ENCODE measurements at places on chromosomes 12 and 14.
A peak's percentile ranks its signal among the peaks of the same experiment; 100 is the strongest.

DNA sequence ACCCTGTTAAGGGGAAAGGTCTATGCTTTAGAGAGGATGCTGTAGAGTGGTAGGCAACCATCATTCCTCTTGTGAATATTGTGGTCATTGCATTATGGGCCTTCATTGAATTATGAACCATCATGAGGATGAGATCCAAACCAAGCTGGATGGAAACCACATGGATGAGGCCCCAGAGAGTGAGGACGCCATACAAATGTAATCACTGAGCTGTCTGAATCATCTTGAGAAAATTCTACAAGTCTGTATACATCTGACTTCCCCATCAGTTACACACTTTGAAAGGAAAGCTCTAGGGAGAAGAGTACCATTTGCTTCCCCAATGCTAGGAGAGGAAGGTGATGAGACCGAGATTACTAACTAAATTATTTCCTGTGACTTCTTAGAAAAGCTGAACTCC lies 172.9 kb downstream of the CACNA1C start:
- no peak for DNase-seq

DNA sequence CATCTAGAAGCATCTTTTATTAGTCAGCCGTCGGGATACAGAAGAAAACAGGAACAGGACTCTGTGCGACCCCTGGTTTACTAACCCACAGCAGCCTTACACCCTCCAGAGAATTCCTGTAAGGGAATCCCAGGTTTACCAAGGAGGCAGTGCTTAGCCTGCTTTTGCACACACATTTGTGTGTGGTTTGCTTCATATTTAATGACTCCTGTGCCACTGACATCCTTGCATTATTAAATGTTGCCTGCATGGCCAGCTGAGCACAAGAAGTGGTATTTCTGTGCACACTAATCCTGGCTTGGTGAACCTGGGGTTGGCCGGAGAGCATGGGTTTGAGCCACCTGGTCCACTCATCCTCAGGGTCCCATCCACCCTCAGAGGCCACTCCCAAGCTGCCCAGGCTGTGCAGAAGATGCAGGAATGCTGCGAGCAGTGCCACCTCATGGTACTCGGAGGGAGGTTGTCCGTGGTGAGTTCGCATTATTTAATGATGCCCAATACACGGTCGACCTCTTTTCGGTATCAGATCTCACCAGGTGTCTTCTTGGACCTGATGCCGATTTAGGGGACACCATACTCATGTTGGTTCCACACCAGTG lies 152.4 kb upstream of the RTL1 start:
- DNase-seq = no peak

DNA sequence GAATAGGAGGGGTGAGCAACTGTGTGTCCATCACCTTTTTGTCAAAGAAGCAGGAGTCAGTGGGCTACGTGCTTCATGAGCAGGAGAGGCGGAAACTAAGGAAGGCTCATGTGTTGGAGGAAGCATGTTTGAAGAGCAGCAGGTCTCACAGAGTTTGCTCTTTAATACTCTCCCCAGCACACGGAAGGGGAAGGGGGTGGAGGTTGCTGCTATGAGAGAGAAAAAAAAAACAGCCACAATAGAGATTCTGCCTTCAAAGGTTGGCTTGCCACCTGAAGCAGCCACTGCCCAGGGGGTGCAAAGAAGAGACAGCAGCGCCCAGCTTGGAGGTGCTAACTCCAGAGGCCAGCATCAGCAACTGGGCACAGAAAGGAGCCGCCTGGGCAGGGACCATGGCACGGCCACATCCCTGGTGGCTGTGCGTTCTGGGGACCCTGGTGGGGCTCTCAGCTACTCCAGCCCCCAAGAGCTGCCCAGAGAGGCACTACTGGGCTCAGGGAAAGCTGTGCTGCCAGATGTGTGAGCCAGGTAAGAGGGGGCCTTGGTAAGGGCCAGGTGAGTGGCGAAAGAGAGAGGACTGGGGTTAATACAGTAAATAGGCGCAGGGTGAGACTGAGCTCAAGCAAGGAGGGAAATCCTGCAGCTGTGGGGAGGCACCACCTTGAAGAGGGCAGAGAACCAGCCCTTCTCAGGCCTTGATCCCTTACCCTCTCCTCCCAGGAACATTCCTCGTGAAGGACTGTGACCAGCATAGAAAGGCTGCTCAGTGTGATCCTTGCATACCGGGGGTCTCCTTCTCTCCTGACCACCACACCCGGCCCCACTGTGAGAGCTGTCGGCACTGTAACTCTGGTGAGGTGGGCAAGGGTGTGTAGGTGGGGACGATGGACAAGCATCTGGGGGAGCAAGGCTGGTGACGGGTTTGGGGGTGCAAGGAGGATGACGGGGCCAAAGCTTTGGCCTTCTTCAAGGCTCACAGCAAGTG lies at the start of gene CD27:
Gene CD27, plus strand, starts transcription at position 252 of the 985 bp plus-strand sequence. Its CDS starts 141 bp downstream, at position 393.
- DNase-seq = no peak

DNA sequence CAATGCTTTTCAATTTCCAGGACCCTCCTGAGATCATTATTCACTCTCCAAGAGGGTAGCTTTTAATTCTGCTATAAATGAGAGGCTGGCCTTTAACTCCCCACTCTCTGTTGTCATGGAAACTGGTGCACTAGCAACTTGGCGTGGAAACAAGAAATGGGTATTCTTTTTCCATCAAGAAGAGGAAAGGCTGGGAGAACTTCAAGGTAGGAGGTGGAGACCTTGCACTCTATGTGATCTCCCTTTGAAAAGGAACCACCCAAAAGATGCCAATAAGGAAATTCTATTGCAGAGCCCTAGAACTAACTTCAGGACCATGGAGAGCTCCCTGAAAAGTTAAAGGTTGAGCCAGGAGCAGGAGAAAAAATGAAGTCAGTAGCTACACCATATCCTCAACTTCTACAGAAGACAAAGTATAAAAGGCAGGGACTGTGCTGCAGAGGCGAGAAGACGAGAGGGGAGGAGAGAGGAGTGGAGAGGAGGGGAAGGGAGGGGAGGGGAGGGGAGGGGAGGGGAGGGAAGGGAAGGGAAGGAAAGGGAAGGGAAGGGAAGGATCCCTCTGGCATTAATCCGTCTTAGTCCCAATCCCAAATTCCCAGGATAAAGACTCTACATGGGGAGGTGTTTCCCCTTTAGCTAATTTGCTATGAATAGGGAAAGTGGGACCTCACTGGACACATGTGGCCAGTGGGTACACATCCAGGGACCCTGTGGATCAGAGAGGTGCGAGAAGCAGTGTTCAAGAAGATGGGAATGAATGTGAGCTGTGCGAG lies 46.7 kb upstream of the FICD start:
- DNase-seq = no peak

GRCh38 chr14:51614707-51615106 lies 37.0 kb upstream of the FRMD6 start:
- DNase-seq = no peak

DNA sequence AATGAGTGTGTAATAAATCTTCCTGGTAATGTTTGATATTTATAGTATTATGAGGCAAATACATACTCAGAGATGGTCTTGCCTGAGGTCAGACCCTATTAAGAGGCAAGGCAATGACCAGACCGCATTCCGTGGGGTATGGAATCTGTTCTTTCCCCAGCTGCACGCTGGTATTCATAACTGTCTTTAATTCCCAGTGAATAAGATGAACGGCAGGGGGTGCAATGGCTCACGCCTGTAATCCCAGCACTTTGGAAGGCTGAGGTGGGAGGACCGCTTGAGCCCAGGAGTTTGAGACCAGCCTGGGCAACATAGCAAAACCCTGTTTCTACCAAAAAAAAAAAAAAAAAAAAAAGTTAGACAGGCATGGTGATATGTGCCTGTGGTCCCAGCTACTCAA lies 44.6 kb downstream of the ERO1A start:
- no peak for DNase-seq

DNA sequence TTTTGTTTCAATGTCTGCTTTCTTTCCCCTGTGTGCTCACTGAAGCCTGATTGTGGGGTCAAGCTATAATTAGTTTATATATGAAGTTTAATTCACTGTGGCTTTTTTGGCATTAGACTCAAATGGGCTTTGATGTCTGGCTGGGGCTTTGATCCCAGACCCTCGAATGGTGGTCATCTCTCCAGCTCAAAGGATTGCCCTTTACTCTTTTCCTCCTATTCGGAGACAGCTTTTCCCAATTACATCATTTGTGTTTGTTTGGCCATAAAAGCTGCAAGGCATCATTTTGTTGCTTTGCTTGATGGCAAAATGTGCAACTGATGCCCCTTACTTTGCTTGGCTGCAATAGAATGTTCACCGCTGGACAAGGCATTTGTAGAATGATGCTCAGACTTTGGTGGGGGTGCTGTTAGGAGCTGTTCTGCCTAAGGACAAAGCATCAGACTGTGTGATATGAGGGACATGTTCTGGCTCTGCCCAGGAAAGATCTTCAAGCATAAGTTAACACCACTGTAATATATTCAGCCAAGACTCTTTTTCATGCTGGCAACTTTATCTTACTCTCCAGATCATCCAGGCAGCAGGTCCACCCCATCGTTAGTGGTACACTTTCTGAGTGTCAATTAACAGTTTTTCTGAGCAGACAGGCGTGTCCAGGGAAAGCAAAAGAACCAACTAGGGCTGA lies 3.2 kb upstream of the DACT1 start:
- DNase-seq = no peak

GRCh38 chr12:50086148-50086547 lies 1.0 kb downstream of the SMARCD1 start:
- DNase-seq = no peak

GRCh38 chr12:64083285-64084210 lies 138.5 kb downstream of the KICS2 start:
- DNase-seq = no peak

- peak; percentile 19 for DNase-seq
Measured at GRCh38 chr14:23829736-23830471, 123.7 kb upstream of the DHRS4 start.

DNA sequence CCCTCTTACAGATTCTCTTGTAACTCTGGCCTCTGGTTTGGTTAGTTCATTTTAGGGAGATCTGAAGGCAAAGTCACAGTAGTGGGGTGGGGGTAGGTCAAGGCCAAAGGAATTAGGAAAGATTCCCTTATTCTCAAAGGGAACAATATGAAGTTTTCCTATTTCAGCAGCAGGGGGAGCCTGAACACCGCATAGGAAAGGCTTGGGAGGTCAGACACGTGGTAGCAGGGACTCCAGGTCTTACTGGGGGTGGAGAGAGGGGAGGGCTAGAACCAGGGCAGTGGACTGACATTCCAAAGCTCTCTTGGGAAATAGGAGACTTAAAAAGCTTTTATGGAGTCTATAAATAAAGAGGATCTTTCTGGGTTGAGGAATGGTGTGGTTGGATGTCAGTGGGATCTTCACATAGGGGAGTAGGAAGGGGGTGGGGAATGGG lies 1.3 kb downstream of the ZC3H10 start:
- DNase-seq = peak; percentile 86

DNA sequence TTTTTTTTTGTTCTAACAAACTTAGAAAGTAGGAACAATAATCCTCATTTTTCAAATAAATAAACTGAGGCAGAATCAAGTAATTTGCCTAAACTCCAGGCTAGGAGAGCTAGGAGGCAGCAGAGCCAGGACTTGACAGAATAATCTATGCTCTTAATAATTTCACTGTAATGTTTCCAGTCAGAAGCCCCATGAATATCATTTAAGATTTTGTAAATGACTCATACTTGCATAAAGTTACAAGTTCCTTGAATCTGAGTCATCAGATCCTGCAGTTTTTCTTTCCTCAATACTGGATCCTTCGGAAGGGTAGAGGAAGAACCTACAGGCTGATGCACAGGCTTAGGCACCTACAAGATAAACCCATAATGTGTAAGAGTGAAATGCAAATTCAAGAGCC lies 29.0 kb downstream of the CAPRIN2 start:
- no peak for DNase-seq

DNA sequence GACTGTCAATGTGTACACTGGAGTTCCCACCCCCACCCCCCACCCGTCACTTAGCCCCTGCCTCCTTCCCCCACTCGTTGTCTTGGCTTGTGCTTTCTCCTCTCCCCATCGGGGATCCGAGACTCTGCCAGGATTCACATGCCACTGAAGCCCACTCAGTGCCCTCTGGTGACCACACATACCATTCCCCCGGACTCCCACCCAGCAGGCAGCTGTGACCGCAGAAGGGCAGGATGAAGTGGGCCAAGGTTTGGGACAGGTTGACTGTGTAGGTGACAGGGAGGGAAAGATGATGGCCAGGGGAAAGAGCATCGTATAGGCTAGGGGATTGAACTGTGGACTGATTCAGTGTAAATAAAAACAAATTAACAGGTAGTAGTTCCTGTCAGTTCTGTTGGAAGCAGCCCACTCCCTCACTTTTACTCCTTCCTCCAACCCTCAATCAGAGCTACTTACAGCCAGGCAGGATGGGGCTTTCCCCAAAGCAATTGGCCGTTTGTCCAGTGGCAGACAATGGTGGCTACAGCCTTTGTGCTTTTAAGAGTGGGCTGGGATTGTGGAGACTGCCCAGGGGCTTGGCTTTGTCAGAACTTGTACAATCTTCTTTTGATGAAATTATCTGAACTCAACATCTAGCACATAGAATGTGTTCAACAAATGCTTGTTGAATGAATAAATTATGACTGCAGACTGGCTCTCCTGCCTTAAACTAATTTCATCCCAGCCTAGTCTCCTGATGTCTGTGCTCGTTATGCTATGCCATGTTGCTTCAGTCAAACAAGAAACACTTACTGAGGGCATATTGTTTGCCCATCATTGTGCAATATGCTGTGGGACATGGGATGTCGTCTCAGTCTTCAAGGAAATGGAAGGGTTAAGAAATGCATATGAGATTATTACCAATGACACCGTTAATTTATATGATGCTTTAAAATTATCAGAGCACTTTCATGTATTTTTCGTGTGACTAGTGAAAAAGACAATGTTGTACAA lies 30.2 kb downstream of the TTC9 start:
- no peak for DNase-seq

DNA sequence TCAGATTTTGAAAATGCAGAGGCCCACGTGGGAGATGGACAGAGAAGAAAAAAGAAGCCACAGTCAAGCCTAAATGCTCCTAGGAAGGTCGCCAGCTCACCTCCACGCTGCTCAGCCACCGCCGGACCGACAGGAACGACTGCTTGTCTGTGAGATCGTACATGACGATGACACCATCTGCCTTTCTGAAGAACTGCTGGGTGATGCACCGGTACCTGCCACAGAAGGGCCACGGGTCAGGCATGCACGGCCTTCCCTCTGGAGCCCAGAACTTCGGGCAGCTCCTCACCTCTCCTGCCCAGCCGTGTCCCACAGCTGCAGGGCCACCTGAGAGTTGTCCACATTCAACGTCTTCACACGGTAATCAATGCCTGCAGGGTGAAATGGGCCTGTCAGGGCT lies 125.6 kb downstream of the CRACR2A start:
- DNase-seq = no peak

GRCh38 chr12:10968765-10969456 lies 17.8 kb downstream of the TAS2R50 start:
- DNase-seq = no peak

DNA sequence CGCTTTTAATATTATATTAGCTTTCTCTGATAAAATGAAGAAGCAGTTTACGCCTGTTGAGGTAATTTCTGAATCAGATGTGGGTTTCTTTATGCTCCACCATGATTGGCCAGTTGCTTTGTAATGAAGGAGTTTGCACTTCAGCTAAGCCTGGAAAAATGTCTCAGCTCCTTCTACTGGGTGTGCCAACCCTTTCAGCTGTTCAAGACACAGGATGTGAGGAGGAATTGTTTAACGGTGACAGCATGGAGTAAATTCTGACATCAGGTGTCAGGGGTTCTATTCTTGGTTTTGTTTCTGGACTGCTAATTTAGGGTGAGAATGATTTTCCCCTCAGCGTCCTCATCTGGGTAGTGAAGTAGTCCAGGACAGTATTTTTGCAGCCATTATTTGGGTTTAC lies 43.5 kb downstream of the FLRT2 start:
- no peak for DNase-seq

GRCh38 chr14:52413729-52414408 lies 99.8 kb downstream of the PTGER2 start:
- no peak for DNase-seq

- DNase-seq = peak; percentile 93
Measured at GRCh38 chr14:77707724-77708408, at the start of the genes ALKBH1 and SLIRP. ALKBH1 (minus strand) TSS chr14:77708023; CDS start chr14:77708004, 19 bp downstream. SLIRP (plus strand) TSS chr14:77708103; CDS start chr14:77708112, 9 bp downstream.

Measured in inflammatory macrophage treated with lipopolysaccharide for 1 hour (primary cell).